ENCODE measurements at places on chromosomes 12 and 14. TPM values are rescaled to one million over a fixed set of nuclear protein-coding genes. Genes with fewer than 3 reads are reported as not detected.
A peak's percentile ranks its signal among the peaks of the same experiment; 100 is the strongest.

DNA sequence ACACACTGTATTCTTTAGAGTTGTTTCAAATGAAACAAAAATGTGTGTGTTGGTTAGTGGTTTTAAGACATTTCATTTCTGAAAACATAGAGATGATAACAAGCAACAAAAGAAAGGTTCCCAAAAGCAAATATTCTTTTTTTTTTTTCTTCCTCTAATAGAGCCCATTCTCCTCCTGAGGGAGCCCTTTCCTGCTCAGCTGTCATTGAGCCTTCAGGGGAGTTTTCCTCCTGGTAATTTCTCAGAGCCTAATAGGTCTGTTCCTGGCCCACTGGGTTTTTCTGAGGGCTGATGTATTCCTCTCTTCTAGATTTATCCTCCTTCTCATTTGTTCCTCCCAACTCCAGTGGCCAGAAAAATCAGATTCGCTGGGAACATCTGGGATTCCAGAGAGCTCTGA, 654.5 kb downstream of the NOVA1 start:
- no peaks in the 10 kb centered on the region for H3K36me3 ChIP-seq
- no peaks in the 10 kb centered on the region for H3K4me1 ChIP-seq
- H3K27ac ChIP-seq, result no peak overlapping the region
- H3K4me3 ChIP-seq, result no peak overlapping the region

DNA sequence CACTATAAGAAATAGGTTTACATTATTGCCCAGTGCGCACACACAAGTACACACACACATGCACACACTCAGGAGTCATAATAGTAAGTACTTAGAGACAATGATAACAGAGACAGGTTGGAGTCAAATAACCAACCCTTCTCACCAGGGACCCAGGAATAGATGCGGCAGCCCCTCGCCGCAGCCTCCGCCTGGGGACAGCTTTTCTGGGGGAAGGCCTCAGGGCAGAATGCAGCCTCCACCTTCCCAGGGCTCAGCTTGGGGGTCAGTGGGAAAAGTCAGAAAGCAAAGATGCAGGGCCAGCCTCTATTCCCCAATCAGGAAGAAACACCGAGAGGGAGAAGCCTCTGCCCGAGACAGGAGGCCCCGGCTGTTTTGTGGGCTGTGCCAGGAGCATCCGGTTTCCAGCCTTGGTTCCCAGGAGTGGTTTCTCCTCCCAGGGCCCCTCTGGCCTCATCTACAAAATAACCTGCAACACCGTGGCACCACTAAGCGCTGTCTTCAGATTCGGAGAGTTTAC, 23.4 kb upstream of the EIF5 start:
- no peaks in the 10 kb centered on the region for H3K27me3 ChIP-seq
- DNase-seq, result no peak
- H3K27ac ChIP-seq, result no peak overlapping the region
- no peak overlapping the region for H3K4me3 ChIP-seq

GRCh38 chr12:19588951-19589350, 149.7 kb downstream of the AEBP2 start:
- no peak for DNase-seq
- H3K4me3 ChIP-seq, result no peak overlapping the region
- H3K27me3 ChIP-seq, result no peaks in the 10 kb centered on the region
- H3K36me3 ChIP-seq, result no peaks in the 10 kb centered on the region
- no peak overlapping the region for H3K27ac ChIP-seq
- no peaks in the 10 kb centered on the region for H3K4me1 ChIP-seq

DNA sequence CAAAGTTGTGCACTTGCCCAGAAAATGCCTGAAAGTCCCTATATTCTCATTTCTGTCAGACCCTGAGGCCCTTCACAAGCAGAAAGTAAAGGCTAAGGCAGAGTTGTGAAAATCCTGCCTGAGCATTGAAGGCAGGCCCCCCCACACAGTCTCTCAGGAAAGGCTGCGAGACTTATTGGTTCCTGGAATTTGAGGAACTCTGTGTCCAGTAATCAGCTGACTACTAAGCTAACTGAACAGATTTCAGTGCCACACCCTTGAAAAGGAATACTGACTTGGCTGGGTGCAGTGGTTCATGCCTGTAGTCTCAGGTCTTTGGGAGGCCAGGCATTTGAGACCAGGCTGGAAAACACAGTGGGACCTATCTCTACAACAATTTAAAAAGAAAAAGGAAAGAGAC, 21.1 kb upstream of the PPP2R5E start:
- DNase-seq, result no peak
- peaks cover 3% of the 10 kb centered on the region for H3K27me3 ChIP-seq
- H3K4me3 ChIP-seq, result no peak overlapping the region
- no peaks in the 10 kb centered on the region for H3K36me3 ChIP-seq
- no peaks in the 10 kb centered on the region for H3K4me1 ChIP-seq
- H3K27ac ChIP-seq, result no peak overlapping the region

DNA sequence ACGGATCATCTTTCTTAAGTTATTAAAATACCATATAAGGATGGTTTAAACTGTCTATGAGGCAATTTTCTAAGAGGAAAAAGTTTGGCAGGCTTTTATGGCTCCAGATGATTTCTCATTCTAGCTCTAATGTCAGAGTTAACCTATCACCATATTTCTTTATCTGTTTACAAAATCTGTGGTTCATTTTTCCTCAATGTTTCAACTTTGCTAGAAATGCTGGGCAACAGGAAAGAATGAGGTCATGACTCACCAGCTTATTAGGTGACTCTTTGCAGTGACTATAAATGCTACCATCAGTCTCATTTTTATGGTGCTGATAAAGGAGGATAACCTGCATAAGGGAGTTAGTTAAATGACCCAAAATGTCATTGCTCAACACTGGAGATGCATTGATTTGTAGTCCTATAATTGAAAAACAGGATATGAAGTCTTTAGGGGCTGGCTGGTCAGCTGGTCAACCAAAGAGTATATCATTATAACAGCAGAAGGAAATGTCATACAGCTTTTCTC, 45.3 kb upstream of the RAP1B start:
- peaks cover 2% of the 10 kb centered on the region for H3K4me1 ChIP-seq
- H3K27ac ChIP-seq, result no peak overlapping the region
- DNase-seq, result no peak
- H3K27me3 ChIP-seq, result no peaks in the 10 kb centered on the region
- no peak overlapping the region for H3K4me3 ChIP-seq
- H3K36me3 ChIP-seq, result no peaks in the 10 kb centered on the region

DNA sequence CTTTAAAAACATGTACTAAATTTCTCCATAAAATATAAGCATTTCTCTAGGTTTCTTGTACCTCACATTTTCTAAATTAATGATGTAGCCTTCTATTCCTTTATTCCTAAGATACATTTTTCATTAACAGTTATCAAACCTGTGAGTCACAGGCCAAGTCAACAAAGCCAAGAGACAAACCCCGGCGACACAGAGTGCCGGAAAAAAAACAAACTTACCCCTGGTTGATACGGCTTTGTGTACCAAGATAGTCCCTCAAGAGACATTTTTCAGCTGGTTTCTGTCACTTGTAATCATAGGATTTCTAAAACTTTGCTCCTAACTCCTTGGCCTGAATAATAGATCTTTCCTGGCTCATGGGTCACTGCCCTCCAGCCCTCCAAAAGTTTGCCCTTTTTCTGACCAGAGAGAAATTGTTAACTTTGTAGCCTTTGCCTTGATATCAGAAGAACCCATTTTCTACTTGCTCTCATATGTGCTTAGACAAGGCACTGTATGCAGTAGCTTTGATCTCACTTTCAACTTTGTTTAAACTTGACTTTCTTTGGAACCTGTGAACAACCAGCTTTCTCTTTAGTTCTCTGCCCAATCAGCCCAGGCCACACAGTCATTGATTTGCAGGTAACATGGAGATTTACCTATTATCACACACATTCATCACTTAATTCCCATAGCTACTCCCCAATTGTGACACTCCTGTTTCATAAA, 172.2 kb downstream of the PRKD1 start:
- H3K27me3 ChIP-seq, result no peaks in the 10 kb centered on the region
- no peaks in the 10 kb centered on the region for H3K4me1 ChIP-seq
- no peaks in the 10 kb centered on the region for H3K36me3 ChIP-seq
- H3K4me3 ChIP-seq, result no peak overlapping the region

- H3K4me3 ChIP-seq, result no peak overlapping the region
- DNase-seq, result no peak
- peak overlapping the region; percentile 69 for H3K27ac ChIP-seq
- no peaks in the 10 kb centered on the region for H3K27me3 ChIP-seq
- H3K4me1 ChIP-seq, result peaks cover 11% of the 10 kb centered on the region
- no peaks in the 10 kb centered on the region for H3K36me3 ChIP-seq
Measured at GRCh38 chr14:92759679-92760523, 11.5 kb upstream of the LGMN start.

DNA sequence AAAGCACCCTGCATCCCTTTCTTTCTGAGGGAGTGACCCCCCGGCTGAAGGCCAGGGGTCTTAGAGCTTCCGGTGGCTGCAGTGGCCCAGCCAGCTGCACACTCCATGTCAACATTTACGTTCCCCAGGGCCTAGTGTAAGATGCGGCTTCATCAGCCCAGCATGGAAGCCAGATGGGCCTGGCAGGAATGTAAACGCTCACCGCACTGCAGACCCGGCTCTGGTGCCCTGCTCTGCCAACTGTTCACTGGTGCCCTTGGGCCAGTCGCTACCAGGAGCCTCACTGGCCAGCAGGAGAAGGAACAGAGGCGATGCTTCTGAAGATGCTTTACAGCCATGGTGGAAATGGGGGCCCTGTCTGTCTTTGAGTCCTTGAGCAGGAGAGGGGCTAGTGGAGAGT, 8.6 kb upstream of the TMEM119 start:
- no peaks in the 10 kb centered on the region for H3K36me3 ChIP-seq
- H3K27ac ChIP-seq, result no peak overlapping the region
- no peak for DNase-seq

GRCh38 chr12:19223695-19224094, 94.2 kb downstream of the PLEKHA5 start:
- H3K4me3 ChIP-seq, result no peak overlapping the region
- no peak for DNase-seq
- H3K27ac ChIP-seq, result no peak overlapping the region
- no peaks in the 10 kb centered on the region for H3K4me1 ChIP-seq
- H3K36me3 ChIP-seq, result no peaks in the 10 kb centered on the region

GRCh38 chr12:58268069-58268468, 326.7 kb downstream of the ATP23 start:
- H3K4me1 ChIP-seq, result no peaks in the 10 kb centered on the region
- no peaks in the 10 kb centered on the region for H3K36me3 ChIP-seq
- no peak for DNase-seq

DNA sequence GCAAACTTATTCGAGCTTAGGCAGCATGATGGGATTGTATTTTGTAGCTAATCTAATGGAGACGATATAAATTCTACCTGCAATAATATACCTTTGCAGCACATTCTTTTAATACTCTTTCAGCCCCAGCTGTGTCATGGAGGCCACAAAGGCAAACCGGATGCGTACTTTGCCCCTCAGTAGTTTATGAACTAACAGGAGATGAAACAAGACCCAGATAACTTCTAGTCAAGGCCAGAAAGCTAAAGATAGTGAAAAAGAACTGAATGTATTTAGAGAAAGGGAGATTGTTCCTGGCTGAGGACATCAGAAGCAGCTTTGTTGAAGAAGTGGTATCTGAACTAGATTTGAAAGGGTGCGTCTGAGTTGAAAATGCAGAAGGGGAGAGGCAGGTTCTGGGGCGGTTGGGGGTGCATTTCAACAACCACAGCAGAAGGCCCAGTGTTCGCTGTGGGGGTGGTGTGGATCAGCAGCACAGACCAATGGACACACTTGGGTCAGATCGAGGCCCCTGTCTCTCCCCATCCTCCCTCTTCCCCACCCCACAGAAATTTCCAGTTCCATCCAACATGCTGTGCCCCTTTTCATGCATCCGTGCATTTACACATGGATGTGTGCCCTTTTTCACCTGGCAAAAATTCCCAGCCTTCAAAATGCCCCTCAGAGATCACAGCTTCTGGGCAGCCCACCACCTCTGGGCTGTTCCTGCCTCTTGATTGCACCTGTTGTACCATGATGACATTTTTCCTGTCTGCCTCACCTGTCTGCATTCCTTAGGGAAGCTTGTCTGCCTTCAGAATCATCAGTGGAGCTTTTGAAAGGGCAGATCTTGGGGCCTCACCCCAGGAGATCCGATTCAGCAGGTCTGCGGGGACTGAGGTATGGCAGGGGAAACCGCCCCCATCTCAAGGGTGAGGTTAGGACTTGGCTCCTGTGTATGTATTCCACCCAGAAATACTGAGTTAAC, 2.2 kb downstream of the ZNF839 start:
- H3K27me3 ChIP-seq, result no peaks in the 10 kb centered on the region
- peaks cover 14% of the 10 kb centered on the region for H3K36me3 ChIP-seq
- no peak for DNase-seq
- H3K4me1 ChIP-seq, result peaks cover 24% of the 10 kb centered on the region
- H3K4me3 ChIP-seq, result no peak overlapping the region

- no peaks in the 10 kb centered on the region for H3K27me3 ChIP-seq
- H3K27ac ChIP-seq, result no peak overlapping the region
- no peak for DNase-seq
- no peaks in the 10 kb centered on the region for H3K36me3 ChIP-seq
- H3K4me3 ChIP-seq, result no peak overlapping the region
Measured at GRCh38 chr12:127588249-127588648, 678.7 kb upstream of the TMEM132C start.

GRCh38 chr12:101566318-101566717, 28.5 kb upstream of the MYBPC1 start:
- H3K36me3 ChIP-seq, result no peaks in the 10 kb centered on the region
- peaks cover 23% of the 10 kb centered on the region for H3K27me3 ChIP-seq
- H3K27ac ChIP-seq, result no peak overlapping the region

GRCh38 chr12:62279058-62279457, 18.9 kb downstream of the USP15 start:
- no peak for DNase-seq
- H3K4me1 ChIP-seq, result 0 out of 2 replicates have a peak, but pooled peaks cover 4% of the 10 kb centered on the region

DNA sequence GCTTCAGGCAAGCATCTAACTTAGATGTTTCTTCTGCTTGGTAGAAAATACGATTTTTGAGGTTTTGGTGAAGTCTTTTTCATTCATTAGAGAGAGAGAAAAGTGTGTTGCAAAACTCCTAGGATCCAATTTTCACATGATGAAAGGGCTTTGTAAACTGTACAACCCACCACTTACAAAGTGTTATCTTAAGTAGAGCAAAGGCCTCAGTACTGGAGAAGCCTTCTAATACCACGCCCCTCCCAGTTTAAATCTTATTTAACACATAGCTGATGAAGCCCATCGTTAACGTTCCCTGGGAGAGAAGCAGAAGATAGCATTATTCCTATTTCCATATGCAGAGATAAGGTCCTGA, 869 bp downstream of the APOLD1 start:
- peak; percentile 22 for DNase-seq
- H3K27me3 ChIP-seq, result no peaks in the 10 kb centered on the region
- H3K27ac ChIP-seq, result peak overlapping the region; percentile 81
- H3K36me3 ChIP-seq, result no peaks in the 10 kb centered on the region
- peak overlapping the region; percentile 46 for H3K4me3 ChIP-seq

A2M gene
- 3.0 TPM for total RNA-seq

PPP1CC gene
- 197 TPM for total RNA-seq

BATF gene
- total RNA-seq, result 0.49 TPM

CSRP2 gene
- 1.6 TPM for total RNA-seq
